ENCODE measurements at places on chromosomes 7 and 10. TPM values are rescaled to one million over a fixed set of nuclear protein-coding genes. Genes with fewer than 3 reads are reported as not detected.

MNX1 gene
- total RNA-seq: 2.9 TPM

C1QL3 gene
- total RNA-seq: not detected

TMEM196 gene
- not detected for total RNA-seq

CFAP46 gene
- 9.3 TPM for total RNA-seq

LEP gene
- not detected for total RNA-seq

Data from prostate gland (tissue), 2 donors.